Activated T-cell treated with anti-CD3 and anti-CD28 coated beads, Interleukin-2, amount 50 U/mL, for 1 hour (primary cell): ENCODE measurements at places on chromosomes 7 and 10.
A peak's percentile ranks its signal among the peaks of the same experiment; 100 is the strongest.

- no peak for DNase-seq
These were observed 83.9 kb downstream of the OSBPL3 start for GRCh38 chr7:24896031-24896501.

DNA sequence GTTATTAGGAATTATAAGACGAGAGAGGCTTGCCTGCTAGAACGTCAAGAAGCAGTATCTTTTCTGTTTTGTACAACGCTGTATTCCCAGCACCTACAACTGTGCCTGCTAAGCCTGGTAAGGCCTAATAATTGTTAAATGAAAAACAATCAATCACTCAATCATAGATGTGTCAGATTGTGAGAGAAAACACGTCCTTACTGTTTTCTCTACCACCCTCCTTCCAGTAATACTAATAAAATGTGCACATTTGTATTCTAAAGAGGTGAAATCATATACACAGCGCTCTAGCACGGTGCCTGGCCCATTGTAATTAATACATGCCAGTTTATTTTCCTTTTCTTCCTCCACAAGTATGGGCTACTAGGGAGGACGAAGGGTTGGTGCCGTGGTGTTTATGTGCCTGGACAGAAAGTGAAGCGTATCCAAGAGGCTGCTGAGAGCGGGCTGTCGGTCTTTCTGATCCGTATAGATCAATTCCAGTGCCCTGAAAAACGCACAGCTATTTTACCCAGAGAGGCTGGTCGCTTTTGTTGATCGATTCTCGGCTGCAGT is 1.5 kb upstream of the AUTS2 start:
- DNase-seq = no peak

- DNase-seq = peak; percentile 29
These were observed 27.1 kb downstream of the PRLHR start for GRCh38 chr10:118568327-118568848.

GRCh38 chr10:131954356-131954965 is 27.3 kb downstream of the BNIP3 start:
- DNase-seq = peak; percentile 7

DNA sequence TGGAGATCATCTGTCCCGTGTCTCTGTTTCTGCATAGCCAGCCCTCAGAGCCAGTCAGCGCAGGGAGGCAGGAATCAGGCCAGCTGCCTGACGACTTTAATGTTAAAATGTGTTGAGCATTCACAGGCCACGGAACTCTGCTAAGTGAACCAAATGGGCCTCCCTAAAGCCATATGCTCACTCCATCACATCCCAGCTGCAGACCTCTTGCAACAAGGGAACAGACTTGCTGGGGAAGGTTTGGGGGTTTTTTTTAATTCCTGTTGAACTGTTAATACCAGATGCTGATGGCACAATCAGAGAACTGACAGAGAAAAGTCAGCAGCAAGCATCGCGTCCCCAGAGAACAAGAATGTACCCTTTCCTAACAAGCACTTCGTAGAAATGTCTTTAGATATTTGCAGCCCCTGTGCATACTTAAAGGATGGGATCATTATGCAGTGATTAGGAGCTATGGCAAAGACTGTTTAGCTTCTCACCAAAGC is 900.4 kb upstream of the AUTS2 start:
- no peak for DNase-seq

GRCh38 chr10:125084614-125085257 is 75.6 kb downstream of the CTBP2 start:
- DNase-seq = no peak

GRCh38 chr10:102819054-102819453 is 18.2 kb downstream of the CYP17A1 start:
- no peak for DNase-seq

GRCh38 chr7:37659971-37660565 is 23.5 kb upstream of the GPR141 start:
- DNase-seq = no peak
